Foreskin fibroblast (primary cell): ENCODE measurements at places on chromosomes 5 and 9.
A peak's percentile ranks its signal among the peaks of the same experiment; 100 is the strongest.

GRCh38 chr5:62457071-62457470 is 44.5 kb downstream of the IPO11 start:
- DNase-seq: no peak

- DNase-seq: peak; percentile 29
These were observed 78.2 kb downstream of the LURAP1L start for GRCh38 chr9:12853051-12853450.

DNA sequence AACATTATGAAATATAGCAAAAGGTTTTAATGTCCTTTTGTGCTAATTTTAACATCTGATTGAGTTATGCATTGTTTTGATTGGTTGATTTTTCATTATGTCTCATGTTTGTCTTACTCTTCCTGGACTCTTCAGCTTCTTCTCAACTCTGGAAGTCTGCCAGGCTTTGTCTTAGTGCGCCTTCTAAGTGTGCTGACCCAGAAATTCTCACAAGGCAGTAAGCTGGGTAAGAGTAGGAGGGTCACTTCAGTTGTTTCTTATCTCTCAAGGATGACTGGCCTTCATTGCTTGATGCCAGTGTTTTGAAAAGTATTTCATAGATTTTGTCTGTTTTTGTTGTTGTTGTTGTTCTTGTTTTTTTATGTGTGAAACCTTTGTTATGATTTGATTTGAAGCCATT is 59.2 kb downstream of the RIC1 start:
- DNase-seq: no peak

- no peak for DNase-seq
These were observed 12.9 kb upstream of the RHOBTB3 start for GRCh38 chr5:95718203-95718602.

DNA sequence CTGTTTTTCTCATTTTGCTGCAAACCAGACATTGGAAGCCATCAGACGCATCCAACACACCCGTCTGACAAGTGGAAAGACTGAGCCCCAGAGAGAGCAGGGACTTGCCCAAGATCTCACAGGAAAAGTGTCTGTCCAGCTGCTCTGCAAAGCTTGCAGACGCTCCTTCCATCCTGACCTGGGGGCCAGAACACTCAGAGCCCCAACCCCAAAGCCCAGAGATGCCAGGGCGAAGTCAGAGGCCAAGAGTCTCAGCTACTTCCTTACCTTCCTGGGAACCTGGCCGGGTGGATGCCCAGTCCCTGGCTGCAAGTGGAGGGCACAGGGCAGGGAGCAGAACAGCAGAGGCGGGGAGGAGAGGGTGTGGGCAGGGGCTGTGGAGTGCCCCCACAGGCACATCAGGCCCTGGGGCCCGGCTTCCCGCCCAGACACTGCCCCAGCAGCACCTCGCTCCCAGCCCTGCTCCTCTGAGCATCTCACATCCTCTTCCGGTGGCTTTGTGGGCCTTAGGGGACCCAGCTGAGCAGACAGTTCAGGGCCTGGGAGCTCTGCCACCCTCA is 9.7 kb upstream of the RALGDS start:
- DNase-seq: no peak

DNA sequence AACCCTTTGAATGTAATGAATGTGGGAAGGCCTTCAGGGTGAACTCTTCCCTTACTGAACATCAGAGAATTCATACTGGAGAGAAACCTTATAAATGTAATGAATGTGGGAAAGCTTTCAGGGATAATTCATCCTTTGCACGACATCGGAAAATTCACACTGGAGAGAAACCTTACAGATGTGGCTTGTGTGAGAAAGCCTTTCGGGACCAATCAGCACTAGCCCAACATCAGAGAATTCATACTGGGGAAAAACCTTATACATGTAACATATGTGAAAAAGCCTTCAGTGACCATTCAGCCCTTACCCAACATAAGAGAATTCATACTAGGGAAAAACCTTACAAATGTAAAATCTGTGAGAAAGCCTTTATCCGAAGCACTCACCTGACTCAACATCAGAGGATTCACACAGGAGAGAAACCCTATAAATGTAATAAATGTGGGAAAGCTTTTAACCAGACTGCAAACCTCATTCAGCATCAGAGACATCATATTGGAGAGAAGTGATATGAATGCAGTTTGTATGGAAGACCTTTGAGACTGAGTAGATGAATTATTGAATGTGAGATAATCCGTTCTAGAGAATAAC is 24.6 kb downstream of the ZNF454 start:
- DNase-seq: no peak

DNA sequence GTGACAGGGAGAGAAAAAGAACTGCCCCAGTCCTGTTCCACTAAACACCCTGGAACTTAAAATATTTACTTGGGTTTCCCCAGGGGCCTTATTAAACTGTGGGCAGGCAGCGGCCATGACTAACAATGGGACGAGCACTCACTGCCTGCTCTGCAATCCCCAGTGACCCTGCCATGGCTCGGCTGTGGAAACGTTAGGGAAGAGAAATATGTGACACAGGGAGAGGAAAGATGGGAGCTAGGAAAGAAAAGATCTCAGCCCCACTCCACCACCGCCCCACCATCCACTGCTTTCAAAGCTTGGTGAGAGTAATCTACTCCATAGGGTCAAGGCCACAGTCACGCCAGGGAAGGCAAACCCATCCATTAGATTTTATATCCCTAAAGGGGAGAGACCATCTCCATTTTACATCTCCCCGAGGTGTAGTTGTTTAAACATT is 117.6 kb downstream of the EFNA5 start:
- DNase-seq: peak; percentile 31

DNA sequence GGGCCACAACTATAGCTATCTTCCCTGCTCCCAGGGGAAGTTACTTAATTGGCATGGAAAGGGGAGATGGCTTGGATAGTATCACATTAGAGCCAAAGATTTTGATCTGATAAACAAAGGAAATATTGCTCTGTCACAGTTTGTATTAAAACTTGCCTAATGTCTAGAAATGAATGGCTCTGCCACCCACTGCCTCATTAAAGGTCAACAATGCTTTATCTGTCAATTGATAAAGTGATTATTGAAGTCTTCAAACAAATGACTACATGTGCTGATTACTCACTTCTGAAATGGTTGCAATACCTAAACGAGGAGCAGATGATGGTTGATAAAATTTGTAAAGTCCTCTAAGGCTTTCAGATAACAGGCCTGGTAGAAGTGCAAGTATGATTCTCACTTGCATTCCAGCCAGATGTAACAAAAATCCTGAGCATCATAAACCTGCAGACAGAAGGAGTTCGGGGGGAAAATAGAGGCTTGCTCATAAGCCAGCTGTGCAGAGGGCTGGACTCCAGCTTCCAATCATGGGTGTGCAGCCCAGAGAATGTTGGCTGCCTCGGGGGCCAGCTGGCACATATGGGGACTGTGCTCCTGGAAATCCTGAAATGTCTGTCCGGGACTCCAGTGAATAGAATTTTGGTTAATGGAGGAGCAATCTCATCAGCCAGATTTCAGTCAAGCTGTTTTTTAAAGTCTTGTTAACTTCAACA is 200.5 kb upstream of the SLC27A6 start:
- no peak for DNase-seq

DNA sequence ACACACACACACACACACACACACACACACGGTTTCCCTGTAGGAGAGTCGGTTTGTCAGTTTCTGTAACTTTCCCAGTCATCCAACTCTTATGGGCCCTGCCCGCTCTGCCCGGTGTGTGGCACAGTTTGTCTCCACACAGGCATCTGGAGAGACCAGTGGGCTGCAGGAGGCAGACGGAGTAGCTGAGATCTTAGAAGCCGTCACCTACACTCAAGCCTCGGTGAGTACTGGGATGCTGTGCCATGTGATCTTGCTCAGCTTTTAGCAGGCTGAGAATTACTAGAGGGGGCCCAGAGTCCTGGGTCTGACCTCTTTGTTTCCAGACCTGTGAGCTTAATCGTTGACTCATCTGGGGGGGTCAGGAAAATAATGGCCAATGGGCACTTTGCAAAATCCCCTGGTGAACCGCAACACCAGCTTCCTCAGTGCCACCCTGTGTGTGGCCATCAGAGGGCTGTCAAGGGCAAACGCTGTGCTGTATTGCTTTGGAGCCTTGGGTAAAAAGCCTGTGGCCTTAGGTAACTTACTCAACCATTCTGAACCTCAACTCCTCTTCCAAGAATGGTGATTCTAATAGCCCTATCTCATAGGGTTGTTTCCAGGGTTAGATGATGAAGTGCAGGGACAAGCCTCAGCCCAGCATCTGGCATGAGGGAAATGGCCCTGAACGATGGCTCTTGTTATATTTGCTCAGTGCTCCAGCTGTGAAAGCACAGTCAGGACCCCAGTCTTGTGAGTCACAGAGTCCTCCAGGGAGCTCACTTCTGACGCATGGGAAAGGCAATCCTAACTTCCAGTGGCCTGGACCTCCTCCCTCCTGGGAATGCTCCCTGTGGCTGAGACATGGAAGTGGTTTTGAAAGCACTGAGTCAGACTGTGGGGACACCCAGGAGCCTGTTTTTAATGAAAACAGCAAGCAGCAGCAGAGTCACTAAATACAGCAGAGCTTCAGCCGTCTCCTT is 45.6 kb downstream of the COL15A1 start:
- DNase-seq: peak; percentile 100

DNA sequence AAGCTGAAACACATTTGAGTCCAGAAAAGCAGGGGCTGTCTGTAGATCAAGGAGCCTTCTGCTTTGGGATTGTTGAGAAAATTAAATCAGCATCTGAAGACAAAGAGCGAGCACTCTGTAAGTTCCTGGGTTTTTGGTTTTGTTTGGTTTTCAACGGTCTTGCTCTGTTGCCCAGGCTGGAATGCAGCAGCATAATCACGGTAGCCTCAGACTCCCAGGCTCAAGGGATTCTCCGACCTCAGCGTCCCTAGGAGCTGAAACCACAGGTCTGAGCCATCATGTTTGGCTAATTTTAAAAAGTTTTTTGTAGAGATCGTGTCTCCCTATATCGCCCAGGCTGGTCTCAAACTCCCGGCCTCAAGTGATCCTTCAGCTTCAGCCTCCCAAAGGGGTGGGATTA is 266.5 kb upstream of the ADAMTS16 start:
- no peak for DNase-seq

GRCh38 chr5:7894860-7895259 is 25.9 kb downstream of the MTRR start:
- no peak for DNase-seq

- DNase-seq: peak; percentile 86
These were observed 38.8 kb downstream of the ITGA2 start for GRCh38 chr5:53027913-53028312.

DNA sequence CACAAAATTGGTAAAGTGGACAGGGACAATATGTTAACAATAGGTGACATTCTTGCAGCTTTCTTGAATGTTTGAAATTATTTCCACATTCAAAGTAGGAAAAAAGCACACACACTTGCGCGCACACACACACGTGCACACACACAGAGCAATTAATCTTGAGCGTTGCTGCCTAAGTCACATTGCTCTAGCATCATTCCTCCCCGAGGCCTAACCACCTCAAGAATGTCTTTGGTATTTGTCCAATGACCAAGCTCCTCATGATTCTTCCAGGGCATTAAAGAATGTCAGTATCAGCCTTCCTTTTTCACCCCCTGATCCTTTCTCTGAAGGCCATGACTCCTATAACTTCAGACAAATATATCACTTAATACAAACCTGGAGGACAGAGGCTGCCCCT is 198.1 kb downstream of the NPR3 start:
- DNase-seq: peak; percentile 43

GRCh38 chr9:123036893-123037545 is 3.6 kb downstream of the GPR21 start:
- DNase-seq: no peak

- DNase-seq: no peak
These were observed 235.6 kb upstream of the RPS23 start for GRCh38 chr5:82513738-82514137.

DNA sequence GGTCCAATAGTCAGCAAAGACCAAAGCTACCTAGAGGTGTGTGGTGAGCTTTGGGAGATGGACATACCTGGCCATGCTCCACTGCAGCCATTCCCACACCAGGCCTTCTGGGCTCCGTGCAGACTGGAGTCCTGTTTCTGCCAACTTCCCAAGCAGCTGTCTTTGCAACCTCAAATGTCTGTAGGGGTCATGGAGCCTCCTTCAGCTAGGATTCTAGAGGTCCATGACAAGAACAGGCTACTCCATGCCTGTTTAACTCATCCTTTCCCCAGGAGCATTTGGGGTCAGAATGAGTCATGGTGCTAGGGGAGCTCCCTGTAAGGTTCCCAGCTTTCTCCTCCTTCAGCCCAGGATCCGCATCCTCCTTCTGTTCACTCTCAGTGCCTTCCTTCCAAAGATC is 17.1 kb downstream of the VPS13A start:
- DNase-seq: no peak

DNA sequence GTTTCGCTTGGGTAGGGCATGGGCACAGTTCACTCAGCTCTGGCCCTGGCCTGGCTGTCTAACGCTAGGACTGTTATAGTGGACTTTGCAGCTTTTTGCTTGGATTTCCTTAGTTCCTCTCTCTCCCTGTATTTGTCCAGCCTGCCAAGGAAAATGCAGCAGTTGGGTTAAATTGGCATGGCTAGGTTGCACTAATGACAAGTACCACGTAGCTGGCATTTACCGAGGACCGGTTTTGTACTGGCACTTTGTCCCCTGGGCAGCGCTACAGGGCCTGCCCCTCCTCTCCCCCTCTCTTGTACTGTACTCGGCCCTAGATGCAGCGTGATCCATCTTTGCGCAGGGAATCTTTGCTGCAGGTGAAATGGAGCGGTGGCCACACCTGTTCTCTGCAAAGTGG is 2.4 kb downstream of the WDR5 start:
- no peak for DNase-seq

- no peak for DNase-seq
These were observed 25.2 kb upstream of the CEMIP2 start for GRCh38 chr9:71793386-71794105.

DNA sequence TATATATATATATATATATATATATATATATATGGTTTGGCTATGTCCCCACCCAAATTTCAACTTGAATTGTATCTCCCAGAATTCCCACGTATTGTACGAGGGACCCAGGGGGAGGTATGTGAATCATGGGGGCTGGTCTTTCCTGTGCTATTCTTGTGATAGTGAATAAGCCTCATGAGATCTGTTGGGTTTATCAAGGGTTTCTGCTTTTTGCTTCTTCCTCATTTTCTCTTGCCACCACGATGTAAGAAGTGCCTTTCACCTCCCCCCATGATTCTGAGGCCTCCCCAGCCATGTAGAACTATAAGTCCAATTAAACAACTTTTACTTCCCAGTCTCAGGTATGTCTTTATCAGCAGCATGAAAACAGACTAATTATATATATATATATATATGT is 52.3 kb upstream of the ADAMTS2 start:
- no peak for DNase-seq

DNA sequence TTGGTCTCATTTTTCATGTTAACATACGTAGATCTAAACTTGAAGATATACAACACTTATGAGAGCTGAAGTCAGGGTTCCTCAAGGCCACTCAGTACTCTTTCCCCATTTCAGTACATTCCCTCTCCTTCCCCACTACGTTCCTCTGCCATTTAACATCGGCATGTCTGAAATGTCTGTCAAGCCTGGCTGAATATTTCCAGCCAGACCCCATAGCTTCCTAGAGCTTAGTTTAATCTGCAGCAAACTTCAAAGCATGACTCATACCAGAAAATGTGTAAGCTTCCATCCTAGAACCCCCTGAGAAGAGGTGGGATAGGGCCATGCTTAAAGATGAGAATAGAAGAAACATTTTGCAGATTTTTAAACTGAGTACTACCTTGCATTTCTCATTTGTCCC is 6.2 kb downstream of the GZMA start:
- DNase-seq: no peak
